ENCODE measurements at places on chromosomes 3 and 15.
A peak's percentile ranks its signal among the peaks of the same experiment; 100 is the strongest.

- no peak for DNase-seq
Measured at GRCh38 chr3:52188556-52188955, 9.4 kb upstream of the ALAS1 start.

GRCh38 chr3:29429055-29429679, 148.3 kb downstream of the RBMS3 start:
- DNase-seq = no peak

- DNase-seq = no peak
Measured at GRCh38 chr3:128486681-128487537, 6.1 kb downstream of the GATA2 start.

- no peak for DNase-seq
Measured at GRCh38 chr3:52242039-52242438, 3.1 kb upstream of the TWF2 start.

- no peak for DNase-seq
Measured at GRCh38 chr3:124420392-124420791, 309.9 kb upstream of the UMPS start.

DNA sequence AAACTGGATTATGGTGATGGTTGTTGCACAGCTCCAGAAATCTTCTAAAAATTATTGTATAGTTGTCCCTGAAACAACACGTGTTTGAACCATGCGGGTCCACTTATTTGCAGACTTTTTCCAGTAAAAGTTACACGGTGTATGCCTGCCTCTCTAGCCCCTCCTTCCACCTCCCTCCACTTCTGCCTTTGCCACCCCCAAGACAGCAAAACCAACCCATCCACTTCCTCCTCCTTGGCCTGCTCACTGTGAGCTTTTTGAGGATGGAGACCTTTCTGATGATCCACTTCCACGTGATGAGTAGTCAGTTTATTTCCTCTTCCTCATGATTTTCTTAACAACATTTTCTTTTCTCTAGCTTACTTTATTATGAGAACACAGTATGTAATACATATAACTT, 5.4 kb downstream of the CYFIP1 start:
- DNase-seq = no peak

- no peak for DNase-seq
Measured at GRCh38 chr3:173905381-173905780, 507.8 kb downstream of the NLGN1 start.

DNA sequence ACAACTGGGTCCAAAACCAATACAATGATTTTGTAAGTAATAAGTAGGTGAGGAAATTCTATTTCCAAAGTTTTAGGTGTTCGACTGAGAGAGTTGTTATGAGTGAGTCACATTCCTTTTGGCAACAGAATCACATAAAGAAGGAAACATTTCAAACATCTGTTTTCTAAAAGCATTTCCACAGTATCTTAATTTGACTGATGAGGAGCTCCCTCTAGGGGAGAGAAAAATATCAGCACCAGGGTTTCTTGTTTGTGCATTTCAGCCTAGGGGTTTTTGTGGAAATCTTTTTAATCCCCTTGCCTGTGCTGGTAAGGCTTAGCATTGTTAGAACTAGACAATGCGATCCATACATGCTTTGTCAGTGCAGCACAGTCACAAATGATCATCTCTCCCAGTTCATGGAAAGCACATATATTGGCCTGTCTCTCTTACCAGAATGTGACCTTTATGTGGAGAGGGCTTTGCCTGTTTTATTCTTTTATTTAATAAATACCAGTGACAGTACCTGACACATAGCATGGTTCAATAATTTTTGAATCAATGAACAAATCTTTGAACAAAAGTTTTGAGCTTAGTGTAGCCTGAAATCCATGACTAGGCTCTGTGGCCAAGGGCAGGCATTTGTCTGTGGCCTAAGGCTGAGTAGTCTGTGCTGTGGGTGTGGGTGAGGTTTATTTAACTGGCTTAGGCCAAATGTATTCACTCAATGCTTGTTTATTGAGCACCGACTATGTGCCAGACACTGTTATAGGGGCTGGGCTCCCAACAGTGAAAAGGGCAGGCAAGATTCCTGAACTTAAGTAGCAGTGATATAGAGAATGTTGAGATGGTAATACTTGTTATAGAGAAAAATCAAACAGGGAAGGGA, 21.1 kb upstream of the IQCF6 start:
- peak; percentile 86 for DNase-seq

DNA sequence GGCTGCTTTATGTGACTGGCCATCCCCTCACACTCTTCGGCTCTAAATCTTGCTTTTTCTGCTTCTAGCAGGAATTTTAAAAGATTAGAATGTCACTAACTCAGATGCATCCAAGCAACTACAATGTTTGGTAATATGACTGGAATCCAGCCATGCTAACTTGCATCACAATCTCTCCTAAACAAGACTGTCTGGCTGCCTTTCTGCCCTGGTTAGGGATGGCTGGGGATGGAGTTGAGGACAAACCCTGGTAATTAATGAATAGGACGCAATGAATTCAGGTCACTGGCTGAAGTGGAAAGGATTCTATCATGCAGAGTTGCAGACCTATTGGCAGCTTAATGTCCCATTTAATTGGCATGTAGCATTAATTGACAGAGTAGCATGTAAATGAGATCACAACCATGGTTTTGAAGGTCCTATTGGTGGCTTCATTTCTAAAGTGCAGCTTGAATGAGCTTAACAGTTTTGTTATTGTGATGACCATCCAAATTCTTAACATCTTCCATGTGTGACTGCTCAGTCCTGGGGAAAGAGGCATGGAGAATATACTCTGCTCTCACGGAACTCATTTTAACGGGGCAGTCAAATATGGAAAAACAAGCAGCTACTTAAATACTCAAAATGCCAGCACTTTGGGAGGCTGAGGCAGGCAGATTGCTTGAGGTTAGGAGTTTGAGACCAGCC, 21.7 kb downstream of the NMNAT3 start:
- peak; percentile 16 for DNase-seq

DNA sequence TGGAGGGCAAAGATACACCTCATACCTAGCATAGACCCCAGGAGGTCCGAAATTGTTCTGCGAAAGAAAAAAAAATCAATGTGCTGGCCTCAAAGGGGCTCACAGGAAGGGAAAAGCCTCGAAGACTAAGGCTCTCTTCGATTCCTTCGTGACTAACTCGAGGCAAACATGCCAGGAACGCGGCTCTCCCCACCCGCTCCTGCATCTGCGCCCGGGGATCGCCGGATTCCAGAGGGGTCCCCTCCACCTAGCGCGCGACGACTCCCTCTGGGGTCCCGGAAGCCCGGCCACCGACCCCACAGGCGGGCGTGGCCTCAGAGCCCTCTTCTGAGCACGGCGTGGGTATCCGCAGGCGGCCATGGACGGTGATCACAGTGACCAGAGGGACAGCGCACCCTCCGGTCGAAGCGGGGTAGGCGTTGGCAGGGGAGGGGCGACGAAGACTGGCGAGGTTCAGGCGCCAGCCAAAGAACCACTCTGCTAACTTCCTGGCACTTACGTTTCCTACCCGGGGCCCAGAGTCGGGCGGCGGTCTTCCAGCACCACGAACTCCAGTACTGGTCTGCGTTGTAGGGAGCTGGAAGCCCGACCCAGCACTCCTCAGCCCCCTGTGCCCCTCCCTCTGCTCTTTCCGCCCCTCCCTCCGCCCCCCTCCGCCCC, 515 bp upstream of the EIF3J start:
- DNase-seq = peak; percentile 58

GRCh38 chr3:152922554-152922953, 87.6 kb downstream of the P2RY1 start:
- DNase-seq = no peak

DNA sequence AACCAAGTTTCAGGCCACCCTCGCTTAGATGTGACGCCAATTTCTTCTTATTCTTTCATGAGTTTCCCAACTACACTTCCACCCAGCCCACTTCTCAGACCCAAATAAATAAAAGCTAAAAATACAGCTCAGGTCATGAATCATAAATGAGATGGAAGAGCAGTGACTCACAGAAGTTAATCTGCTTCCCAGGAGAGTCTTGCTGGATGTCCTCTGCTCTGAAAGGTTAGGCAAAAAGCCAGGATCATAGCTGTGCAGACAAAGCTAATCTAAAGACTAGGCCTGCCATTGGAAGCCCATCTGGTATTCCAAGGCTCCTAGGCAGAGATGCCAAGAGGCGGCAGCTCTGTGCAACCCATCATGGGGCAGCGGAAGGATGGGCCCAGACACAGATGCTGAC, 24.1 kb downstream of the SHC4 start:
- peak; percentile 99 for DNase-seq

DNA sequence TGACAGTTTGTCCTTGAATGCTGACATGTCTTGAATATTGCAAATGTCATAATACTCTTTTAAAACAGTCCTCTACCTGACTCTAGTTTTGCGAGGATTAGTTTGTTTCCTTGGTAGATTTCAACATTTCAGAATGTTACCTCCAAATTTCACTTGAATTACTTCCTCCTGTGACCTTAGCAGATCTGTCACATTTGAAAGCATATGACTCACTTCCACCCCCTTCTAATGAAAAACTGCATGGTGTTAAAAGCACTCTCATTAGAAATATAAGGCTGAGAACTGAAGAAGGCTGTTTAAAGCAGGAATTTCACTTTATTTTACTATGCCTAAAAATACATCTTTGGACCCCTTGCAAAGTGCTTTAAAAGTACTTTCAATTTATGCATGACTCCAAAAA, 598.7 kb upstream of the TGFBR2 start:
- DNase-seq = peak; percentile 27

GRCh38 chr3:143629726-143630125, 218.5 kb downstream of the SLC9A9 start:
- DNase-seq = no peak

DNA sequence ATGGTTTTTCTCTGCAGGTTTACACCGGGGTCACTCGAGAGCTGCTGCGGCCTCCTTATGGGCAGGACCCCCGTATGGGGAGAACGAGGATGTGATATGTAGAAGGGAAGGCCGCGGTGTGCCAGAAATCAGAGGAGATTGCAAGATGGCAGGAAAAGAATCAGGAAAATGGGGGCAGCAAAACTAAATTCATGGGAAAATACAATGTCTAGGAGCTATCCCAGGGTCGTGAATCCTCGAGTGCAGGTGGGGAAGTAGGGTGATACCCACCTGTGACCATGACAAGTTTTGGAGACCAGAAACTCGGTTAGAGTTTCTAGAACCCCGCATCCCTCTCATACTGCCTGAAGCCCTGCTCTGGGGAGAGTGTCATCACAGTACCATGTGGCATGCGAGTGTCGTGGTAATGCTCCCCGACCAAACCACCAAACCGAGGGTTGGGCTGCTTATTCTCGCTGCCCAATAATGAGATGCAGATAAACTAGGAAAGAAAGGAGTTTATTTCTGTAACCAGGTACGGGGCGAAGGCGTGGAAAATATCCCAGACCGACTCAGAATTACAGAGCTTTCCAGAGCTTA, 781 bp downstream of the TRNT1 start:
- DNase-seq = peak; percentile 25

DNA sequence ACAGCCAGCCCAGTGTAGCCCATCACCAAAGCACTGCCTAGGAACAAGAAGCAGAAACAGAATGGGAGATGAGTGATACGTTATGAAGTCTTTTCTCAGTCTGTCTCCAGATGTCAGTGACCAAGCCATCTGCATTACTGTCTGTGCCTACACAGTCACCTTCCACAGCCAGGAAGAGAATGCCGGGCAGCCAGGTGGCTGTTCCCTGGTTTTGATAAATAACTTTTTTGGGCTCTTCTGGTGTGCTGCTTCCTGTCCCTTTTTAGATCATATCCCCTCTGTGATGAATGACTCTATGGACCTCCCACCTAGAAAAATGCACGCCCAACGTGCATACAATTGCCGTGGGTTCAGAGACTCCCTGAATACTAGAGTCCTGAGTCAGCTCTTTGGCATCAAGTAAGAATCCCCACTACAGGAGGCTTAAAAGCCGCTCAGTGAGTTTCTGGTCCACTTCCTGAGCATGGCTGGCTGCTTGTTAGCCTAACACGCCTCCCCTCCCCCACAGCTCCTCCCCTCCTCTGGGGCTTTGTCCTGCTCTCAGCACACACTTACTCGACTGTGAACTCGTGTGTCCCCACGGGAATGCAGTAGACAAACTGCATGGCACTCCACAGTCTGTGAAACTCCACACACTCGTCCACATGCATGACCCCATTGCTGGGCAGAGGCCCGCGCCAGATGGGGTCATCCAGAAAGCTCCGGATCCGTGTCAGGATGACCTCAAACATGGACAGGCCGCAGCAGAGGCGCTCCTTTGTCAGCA, 34.7 kb downstream of the NIPA2 start:
- peak; percentile 45 for DNase-seq

GRCh38 chr3:127220497-127220896, 27.6 kb downstream of the PRR23E start:
- DNase-seq = no peak

DNA sequence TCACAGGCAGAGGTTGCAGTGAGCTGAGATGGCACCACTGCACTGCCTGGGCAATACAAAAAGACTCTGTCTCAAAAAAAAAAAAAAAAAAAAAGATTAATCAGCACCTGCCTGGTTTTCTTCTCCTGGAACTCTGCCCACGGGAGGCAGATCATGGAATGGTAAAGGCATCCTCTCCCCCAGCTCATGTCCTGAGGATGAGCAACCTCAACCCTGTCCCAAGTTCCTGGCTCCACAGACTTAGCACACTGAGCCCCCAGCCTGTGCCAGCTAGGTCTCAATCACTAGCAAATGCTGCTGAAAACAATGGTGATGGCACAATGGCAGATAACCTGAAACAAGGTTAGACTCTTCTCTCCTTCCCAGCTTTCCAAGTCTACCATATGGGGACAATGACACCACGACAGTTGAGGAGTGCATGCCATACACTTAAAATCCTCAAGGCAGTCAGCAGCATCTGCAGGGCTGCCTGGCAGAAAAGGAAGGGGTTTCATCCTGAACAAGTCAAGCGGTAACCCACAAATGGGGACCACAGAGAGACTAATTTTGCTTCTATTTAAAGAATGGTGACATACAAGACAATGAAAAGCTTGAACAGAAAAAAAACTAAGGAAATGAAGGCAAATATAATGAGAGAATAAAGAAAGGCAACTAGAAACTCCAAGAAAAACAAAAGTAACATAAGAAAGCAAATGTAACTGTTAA, 4.8 kb downstream of the CLN6 start:
- DNase-seq = no peak

DNA sequence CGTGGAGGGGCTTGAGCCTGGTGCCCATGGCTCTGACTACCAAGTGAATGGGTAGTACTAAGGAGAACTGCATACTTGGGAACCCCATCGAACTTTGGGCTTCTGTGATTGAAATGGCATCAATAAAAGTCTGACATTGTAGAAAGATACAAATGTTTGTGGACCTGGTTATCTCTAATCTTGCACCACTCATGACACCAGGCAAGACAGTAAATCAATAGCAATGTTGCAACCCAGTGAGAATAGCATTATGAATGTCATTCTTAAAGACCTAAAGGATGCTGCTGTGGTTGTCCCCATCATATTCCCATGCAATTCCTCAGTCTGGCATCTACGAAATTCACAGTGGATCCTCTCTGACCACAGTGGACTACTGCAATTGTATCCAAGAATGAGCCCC, 233.6 kb upstream of the LYSMD4 start:
- DNase-seq = no peak

DNA sequence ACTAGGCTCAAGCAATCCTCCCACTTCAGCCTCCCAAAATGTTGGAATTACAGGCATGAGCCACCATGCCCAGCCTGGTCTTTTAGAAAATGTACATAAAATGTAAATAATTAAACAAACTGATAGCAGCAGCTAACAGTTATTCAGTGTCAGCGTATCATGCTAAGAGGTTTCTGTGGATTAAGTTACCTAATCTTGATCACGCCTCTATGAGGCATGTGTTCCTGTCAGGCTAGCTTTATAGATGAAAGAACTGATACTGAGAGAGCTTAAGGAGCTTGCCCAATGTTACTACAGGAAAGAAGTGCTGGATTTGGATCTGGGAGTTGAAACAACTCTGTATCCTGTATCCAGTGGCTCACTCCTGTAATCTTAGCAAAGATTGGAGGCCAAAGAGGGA, 11.2 kb upstream of the MST1R start:
- no peak for DNase-seq
